ENCODE measurements at places on chromosomes 2 and 18.

DNA sequence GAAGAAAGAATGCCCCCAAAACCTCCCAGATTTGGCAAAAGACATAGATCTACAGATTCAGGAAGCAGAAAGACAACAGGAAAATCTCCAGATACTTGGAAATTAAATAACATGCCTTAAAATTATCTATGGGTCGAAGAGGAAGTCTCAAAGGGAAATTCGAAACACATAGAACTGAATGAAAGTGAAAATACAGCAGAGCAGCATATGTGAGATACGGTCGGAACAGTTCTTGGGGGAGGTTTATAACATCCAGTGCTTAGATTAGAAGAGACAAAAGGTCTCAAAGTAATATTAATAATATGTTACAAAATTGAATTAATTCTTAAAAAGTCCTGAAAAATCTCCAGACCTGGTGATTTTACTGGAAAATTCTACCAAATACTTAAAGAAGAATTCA, 14.3 kb downstream of the KCNG2 start:
- DNase-seq, result no peak

- no peak for DNase-seq
These were observed 45.9 kb upstream of the NCK2 start for GRCh38 chr2:105698820-105699219.

GRCh38 chr2:46780411-46780800, 135.2 kb downstream of the MCFD2 start:
- DNase-seq, result no peak

GRCh38 chr18:26536032-26536431, 12.3 kb downstream of the KCTD1 start:
- no peak for DNase-seq

- no peak for DNase-seq
These were observed 34.1 kb upstream of the REEP1 start for GRCh38 chr2:86371527-86371926.

All from T-helper 1 cell (primary cell).